Frontal cortex (tissue), 4 donors: ENCODE measurements at places on chromosomes 5 and 9. TPM values are rescaled to one million over a fixed set of nuclear protein-coding genes. Genes with fewer than 3 reads are reported as not detected.

PCDHA9 gene
- total RNA-seq: 9.8 TPM

DNA sequence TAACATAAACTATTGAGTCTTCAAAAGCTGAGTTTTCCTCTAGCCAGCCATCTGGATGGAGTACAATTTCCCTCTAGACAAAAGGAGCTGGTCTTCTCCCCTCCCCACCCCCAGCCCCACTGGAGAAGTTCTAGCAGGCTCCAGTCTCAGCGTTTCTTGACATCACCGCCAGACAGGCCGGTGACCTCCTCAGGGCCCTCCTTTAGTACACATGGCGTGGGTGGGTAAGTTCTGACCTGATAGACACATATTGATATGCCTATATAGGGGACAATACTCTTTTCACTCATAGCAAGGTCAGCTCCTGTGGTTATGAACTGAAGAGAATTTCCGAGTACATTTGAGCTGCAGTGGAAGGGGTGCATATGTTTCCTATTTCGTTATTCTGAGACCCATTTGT, 27.2 kb downstream of the DNAI1 start:
- no peak for DNase-seq

GRCh38 chr9:99782962-99783718, 38.5 kb upstream of the NR4A3 start:
- DNase-seq: no peak

- DNase-seq: no peak
Observed at GRCh38 chr9:137089232-137089947, 2.6 kb downstream of the MAN1B1 start.
